LHCN-M2 (cell line): ENCODE measurements at places on chromosomes 5 and 9. TPM values are rescaled to one million over a fixed set of nuclear protein-coding genes. Genes with fewer than 3 reads are reported as not detected.
A peak's percentile ranks its signal among the peaks of the same experiment; 100 is the strongest.

PCDHB5 gene
- 0.63 and 1.1 TPM in 2 replicates for total RNA-seq

PCDHB3 gene
- 2.0 and 2.4 TPM in 2 replicates for total RNA-seq

PRDM9 gene
- not detected in 2 replicates for total RNA-seq

FAM163B gene
- total RNA-seq = not detected in 2 replicates

IL4 gene
- not detected in 2 replicates for total RNA-seq

DCAF12 gene
- total RNA-seq = 21.7 and 25.0 TPM in 2 replicates

NOL8 gene
- total RNA-seq = 25.5 and 27.3 TPM in 2 replicates

TYRP1 gene
- not detected in 2 replicates for total RNA-seq

EXOSC2 gene
- 39.3 and 44.0 TPM in 2 replicates for total RNA-seq

GRIA1 gene
- 7.4 and 10.0 TPM in 2 replicates for total RNA-seq

- no peak for DNase-seq
Measured at GRCh38 chr9:7192266-7192665, 434.5 kb downstream of the KDM4C start.

GRCh38 chr5:95823738-95824609 is 1.4 kb upstream of the GLRX start:
- DNase-seq = peak; percentile 94

- no peak for DNase-seq
Measured at GRCh38 chr5:145984072-145984471, 47.7 kb downstream of the SH3RF2 start.

DNA sequence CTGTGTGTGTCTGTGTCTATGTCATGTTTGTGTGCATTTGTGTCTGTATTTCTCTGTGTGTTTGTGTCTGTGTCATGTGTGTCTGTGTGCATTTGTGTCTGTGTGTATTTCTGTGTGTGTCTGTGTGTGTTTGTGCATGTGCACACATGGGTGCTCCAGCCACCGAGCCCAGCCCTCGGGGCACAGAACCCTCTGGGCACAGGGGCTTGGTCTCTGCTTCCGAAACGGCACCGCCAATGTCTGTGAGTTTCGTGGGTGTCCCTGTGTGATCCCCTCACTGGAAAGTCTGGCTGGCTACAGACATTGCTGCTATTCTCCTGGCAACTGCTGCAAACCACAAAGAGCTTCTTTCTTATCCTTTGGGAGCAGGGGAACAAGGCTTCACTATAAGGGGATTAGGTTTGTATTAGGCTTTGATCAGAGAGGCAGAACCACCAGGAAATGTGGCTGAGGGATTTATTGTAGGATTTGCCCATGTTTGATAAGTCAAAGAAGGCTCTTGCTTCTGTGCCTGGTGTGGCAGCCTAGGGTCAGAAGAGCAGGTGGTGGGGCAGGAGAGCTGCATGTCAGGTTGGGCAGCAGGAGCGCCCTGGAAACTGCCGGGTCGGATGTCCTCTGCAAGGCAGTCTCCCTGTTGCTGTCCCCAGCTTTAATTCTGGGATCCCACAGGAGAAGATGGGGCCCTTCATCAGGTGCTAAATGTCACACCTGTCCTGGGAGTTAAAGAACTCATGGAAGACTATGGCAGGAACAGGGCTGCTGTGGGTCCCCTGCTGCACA is 39.6 kb upstream of the FCN1 start:
- no peak for DNase-seq

- peak; percentile 94 for DNase-seq
Measured at GRCh38 chr5:127885176-127885575, 182.0 kb downstream of the CCDC192 start.

DNA sequence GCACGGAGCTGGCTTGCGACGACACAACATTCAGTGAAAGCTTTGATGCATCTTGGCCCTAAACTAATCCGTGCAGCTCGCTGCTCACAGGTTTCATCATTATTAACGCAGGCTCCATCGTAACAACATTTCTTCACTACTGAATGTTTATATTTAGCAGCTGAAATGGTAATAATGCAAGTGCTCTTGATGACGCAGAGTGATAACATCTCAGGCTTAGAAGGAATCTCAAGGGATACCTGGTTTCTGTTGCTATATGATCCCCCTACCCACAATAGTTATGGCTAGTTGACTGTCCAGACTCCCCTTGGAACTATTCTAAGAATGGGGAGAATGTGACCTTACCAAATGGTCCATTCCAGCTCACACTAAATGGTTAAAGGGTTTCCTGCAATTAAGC is 36.2 kb downstream of the C5 start:
- DNase-seq = no peak

- no peak for DNase-seq
Measured at GRCh38 chr9:131968632-131969031, 111.0 kb downstream of the MED27 start.

DNA sequence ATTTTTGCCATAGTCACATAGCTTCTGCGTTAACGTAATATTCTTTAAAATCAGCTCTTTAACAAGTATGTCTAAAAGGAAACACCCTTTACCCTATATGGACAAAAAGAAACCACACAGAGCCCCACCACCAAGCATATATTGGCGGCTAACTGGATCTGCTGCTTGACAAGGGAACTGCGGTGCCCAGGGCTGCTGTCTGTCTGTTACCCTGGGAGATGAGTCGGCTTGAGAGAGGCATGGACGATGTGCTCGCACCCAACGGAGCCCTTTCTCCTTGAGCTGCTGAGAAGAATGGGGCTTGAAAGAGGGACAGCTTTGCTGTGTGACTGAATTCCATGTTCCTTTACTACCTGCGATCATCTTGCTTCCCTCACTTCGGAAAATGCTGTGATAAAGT is 158.6 kb upstream of the SHB start:
- no peak for DNase-seq

DNA sequence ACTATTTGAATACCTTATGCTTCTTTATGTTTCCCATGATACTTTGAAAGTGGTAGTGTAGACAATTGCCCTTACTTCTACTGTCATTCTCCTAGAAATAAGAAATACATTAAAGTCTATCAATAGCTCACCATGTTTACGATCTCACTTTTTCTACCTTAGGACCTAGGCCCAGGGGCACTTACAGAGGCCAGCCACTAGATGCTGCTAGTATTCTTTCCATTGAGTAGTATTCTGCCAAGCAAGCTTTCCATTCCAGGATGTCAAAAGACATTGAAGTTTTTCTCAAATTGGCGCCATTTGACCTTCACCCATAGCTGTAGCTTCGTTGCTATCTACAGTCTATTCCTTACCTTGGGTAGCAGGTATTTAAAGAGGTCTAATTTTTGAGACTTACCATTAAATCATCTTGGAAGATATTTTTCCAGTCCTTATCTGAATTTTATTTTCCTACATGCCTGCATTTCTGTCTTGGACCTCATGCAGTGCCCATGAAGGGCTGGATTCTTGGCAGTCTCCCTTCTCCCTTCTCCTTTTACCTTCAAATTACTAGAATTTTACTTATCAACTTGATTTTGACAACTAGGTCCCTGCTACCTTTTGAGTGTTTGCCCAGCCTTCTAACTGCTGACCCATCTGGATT is 246.0 kb upstream of the NUDT12 start:
- peak; percentile 55 for DNase-seq

DNA sequence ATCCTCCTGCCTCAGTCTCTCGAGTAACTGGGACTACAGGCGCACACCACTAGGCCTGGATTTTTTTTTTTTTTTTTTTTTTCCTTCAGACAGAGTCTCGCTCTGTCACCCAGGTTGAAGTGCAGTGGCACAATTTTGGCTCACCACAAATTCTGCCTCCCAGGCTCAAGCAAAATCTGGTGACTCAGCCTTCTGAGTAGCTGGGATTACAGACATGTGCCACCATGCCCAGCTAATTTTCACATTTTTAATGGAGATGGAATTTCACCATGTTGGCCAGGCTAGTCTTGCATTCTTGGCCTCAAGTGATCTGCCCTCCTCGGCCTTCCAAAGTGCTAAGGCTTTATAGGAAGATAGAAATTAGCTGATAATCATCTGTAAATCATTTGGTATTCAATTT is 43.9 kb downstream of the NSA2 start:
- DNase-seq = peak; percentile 62

GRCh38 chr5:54621048-54621447 is 103.5 kb downstream of the SNX18 start:
- DNase-seq = no peak

DNA sequence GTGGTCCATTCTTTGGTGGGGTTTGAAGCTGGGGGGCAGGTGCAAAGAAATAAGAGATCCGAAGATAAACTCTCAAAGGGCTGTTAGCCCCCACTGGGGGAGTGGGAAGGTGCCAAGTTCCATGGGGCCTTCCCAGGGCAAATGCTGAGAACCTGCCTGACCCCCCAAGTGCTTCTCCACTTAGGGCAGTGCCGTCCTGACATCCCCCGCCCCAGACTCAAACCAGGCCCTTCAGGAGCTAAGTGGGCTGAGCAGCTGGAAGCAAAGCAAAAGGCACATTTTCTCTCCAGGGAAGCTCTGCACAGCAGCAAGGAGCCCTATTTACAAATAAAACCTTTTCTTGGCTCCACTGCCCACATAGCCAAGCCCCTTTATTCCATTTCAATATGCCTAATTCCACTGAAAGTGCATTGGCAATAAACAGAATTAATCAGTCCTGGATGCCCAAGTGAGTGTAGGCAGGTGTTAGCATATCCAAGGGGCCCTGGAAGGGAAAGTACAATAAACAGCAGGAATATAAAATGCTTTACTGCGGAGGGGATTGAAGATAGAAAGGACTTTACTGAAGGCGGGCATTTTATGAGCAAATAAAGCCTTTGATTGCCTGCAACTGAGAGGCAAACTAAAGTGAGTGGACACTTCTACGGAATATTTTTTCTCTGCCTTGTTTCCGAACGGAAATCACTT is 44.6 kb downstream of the WHRN start:
- DNase-seq = no peak

DNA sequence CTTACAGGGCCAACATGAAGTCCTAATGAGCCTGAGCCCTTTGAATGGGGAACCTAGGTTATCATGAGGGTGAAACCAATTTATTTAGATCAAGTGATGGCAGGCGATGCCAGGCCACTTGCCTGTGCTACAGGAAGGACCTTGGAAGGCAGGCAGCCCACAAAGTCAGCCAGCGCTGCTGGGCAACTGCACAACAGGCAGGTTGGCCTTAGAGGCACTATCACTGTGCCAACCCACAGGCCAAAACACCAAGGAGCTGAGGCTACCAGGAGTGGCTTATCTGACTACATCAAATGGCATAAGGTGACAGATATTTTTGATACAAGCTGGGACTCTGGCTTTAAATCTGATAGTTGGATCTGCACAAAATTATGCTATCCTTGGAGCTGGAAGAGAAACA is 319.1 kb downstream of the NTRK2 start:
- DNase-seq = no peak

- peak; percentile 83 for DNase-seq
Measured at GRCh38 chr5:53430618-53431252, 49.7 kb upstream of the FST start.

DNA sequence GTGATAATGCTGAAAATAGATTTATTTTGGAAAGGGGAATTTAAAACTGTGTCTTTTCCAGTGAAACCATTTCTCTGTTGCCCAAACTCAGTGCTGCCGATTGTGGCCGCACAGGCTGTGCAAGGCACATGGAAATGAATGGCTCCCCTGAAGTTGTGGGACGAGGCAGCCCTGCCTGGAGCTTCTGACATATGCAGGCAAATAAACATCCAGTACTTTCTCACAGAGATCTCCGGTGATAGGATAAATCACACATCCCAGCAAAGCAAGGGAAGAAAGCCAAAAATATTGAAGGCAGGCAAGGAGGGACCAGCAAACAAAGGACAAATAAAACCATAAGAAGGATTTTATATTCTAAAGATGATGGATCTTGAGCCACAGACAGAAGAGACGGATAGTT is 464.5 kb downstream of the MTRR start:
- no peak for DNase-seq

DNA sequence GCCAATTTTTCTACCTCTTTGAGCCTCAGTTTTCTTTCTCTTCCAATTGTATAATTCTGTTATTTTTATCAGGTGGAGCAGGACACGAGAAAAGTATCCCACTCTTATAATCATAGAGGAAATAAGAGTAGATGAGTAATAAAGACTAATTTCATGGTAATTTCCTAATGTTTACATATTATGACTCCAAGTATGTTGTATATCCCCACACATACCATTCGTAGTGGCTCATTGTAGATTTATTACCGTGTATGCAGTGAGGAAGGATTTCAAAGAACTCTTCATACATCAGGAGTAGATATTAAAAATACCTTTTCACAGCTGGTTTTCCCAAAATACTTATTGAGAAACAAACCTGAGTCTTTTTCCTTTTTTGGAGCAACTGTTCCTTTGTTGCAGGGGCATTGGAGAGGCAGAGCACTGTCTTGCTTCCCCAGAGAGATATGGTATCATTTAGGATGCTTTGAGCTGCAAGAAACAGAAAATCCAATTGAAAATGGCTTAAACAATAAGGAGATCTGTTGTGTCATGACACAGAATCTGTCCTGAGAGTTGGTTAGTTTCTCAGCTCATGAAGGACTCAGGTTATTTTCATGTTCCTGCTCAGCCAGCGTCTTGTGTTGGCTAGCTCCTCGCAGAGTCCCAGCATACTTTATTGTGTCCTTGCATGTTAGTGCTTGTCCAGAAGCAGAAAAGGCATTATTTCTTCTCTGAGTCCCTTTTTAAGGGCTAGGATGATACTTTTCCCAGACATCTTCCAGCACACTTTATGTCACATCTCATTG is 291.2 kb downstream of the ARHGAP26 start:
- peak; percentile 69 for DNase-seq

DNA sequence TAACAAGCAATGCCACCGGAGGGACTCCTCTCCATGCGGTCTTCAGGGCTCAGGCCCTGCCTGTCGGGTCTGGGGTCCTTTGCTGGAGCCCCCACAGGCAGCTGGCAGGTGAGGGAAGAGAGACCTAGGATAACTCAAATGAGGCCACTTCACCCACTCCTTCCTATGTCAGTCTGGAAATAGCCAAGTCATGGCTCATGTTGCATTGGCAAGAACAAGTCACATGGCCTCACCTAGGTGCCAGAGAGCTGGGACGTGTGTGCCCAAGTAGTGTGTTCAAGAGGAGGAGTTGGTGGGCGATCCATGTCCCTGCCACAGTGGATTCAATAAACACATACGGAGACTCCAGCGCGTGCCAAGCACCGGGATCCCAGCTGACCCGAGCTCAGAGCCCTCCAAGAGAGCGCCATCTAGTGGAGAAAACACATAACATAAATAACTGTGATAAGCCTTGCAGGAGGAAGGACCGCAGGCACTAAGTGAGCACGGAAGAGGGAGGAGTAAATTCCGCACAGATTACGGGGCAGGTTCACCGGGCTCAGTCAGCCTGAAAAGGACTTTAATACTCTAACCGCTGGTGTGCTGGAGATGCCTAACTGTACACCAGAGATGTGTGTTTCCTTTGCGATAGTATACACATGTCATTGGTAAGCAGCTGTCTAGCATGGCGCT is 580.8 kb downstream of the CCDC171 start:
- peak; percentile 61 for DNase-seq

DNA sequence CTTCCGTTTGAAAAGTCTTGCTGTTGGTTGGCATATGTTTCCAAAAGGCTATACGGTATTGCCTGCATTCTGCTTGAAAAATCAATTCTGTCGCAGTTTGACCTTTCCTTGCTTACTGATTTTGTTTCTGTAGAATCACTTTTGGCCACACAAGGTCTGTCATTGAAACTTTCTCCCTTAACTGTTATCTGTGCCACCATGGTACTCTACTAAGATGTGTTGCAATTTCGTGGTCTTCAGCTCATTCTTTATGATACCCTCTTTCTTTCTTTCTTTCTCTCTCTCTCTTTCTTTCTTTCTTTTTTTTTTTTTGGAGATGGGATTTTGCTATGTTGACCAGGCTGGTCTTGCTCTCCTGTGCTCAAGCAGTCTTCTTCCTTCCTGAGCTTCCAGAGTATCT is 4.5 kb downstream of the OSTF1 start:
- no peak for DNase-seq

- peak; percentile 91 for DNase-seq
Measured at GRCh38 chr5:126970517-126971017, 59.8 kb downstream of the MARCHF3 start.

GRCh38 chr5:122629121-122629677 is 145.7 kb upstream of the SNX2 start:
- DNase-seq = no peak
